Right cardiac atrium (tissue), 5 donors: ENCODE measurements at places on chromosomes 12 and 14. TPM values are rescaled to one million over a fixed set of nuclear protein-coding genes. Genes with fewer than 3 reads are reported as not detected.
A peak's percentile ranks its signal among the peaks of the same experiment; 100 is the strongest.

DNA sequence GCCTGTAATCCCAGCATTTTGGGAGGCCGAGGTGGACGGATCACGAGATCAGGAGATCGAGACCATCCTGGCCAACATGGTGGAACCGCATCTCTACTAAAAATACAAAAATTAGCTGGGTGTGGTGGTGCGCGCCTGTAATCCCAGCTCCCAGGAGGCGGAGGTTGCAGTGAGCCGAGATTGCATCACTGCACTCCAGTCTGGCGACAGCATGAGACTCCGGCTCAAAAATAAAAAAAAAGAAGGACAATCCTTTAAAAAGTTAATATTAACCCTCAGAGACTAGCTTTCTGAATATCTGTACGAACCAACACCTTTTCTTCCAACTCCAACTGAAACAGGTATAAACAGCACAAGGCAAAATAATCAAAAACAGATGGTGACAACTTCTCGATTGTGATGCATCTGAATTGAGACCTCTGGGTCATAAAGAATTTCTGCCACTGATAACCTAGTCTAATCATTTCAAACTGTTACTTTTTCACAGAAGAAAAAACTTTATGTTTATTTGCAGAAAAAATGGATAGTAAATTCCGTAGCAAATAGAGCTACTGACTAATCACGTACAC is 27.8 kb downstream of the CLIP1 start:
- DNase-seq: no peak

GRCh38 chr14:20743556-20743955 is 2.1 kb upstream of the EDDM3A start:
- no peak for DNase-seq

DNA sequence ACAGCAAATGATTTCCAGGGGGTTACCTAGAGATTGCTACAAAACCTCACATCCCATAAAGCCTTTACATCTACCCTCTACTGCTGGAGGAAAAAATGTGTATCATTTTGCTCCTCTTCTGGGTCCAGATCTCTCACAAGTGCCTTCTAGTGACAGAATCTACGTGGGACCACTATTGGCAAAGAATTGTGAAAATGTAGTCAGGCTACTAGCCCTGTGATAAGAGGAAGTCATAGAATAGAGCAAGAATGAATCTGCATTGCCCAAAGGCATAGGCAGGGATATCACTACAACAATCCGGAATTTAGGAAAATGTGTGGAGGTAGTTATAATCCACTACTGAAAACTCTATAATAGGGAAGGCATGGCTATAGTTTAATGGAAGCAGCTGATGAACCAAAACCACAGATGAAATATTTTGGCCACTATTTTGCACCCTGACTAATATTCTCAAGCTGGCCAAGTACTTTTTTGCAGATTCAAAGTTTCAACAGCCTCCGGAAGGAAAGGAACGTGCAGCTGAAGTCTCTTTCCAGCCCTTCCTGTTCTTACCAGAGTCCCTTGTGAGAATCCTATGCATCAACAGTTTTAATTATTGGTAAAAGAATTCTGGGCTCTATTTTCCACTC is 176.8 kb downstream of the PHLDA1 start:
- DNase-seq: no peak

DNA sequence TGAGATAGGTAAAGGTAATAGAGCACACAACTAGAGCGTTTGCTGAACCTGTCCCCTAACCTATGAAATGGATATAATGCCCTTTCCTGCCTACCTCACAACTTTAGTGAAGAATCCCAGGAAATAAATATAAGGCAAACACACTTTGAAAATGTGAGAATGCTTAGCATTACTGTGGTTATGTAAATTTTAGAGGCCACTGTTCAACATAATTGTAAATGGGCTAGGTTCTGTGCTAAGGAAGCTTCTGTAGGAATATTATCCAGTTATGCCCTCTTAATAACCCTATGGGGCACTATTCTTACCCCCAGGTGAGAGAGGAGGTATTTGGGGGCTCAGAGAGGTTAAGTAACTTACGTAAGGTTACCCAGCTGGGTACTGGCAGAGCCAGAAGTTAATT is 92.5 kb upstream of the TMEM233 start:
- DNase-seq: no peak

DNA sequence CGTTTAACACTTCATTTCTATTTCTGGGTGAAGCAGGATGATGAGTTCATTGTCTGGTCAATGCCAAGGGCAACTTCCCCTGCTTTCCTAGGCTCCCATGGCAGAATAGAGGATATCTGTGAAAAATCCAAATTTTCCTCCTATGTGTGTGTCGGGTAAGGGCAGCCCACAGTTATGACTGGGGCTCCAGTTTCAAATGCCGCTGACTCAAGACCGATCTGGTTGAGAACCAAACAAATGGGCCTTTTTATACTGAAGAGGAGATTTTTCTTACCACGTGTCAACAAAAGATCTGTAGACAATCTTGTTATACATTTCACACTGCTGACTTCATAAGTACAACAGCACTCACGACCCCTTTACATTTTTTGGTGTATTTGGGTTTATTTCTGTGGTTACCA is 120.8 kb downstream of the CHST11 start:
- no peak for DNase-seq

GRCh38 chr14:56294128-56294527 is 175.9 kb downstream of the PELI2 start:
- no peak for DNase-seq

- DNase-seq: no peak
These were observed 16.7 kb downstream of the FNTB start for GRCh38 chr14:65003394-65003793.

GRCh38 chr12:27334042-27334720 is 1.5 kb downstream of the BMAL2 start:
- no peak for DNase-seq

DNA sequence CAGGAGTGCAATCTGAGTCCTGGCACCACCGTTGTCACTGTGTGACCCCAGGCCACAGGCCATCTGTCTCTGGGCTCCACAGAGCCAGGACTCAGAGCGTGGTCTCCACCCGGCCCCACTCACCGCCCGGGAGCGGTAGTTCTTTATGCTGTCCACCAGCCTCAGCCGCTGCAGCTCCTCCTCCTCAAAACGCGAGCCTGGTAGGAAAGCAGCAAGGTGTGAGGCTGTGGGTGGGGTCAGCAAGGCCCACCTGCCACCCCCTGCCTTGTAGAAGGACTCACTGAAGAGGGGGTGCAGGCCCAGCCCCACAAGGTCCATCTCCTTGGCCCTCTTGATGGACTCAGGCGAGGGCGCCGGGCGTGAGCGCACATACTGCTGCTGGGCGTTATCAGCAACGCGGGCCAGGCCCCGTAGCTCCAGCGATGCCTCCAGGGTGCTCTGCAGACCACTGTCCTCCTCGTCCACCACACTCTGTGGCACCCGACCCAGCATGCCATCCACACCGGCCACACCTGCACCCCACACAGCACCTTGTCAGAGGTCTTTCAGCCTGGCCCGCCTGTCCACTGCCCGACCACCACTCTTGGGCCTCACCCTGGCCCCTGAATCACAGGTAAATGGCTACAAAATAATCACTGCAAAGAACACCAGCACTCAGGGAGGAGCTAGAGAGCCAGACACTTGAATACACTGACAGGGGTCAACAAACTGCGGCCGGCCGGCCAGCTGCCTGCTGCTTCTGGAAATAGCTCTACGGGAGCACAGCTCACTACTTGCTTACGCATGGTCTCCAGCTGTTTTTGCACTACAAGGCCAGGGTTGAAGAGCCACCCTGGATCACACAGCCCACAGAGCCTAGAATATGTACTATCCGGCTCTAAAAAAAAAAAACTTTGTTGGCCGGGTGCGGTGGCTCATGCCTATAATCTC is 16.3 kb downstream of the CFAP73 start:
- DNase-seq: no peak

GRCh38 chr12:49622501-49623141 is 740 bp upstream of the PRPF40B start:
- DNase-seq: peak; percentile 65

DNA sequence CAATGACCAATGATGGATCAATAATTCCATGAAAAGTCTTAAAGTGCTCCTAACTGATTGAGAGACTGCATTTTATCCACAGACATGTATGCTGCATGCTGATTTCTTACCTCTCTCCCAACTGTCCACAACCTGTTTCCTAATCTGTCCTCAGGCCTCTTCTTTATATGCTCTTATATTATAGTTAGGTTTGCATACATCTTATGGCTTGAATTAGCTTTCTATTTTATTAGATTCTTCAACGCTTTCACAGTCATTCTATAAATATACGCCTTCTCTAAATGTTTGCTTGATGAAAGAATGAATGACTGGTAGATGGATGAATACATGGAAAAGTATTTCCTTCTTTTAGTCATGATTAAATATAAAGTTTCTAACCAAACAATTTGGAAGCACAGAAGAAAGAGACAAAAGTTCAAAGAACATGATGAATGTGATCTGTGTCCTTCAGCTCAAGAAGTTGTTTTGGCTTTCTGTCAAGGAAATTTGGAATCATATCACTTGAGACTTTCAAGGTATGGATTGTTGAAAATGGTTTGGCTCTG is 91.8 kb upstream of the NPAS3 start:
- no peak for DNase-seq

DNA sequence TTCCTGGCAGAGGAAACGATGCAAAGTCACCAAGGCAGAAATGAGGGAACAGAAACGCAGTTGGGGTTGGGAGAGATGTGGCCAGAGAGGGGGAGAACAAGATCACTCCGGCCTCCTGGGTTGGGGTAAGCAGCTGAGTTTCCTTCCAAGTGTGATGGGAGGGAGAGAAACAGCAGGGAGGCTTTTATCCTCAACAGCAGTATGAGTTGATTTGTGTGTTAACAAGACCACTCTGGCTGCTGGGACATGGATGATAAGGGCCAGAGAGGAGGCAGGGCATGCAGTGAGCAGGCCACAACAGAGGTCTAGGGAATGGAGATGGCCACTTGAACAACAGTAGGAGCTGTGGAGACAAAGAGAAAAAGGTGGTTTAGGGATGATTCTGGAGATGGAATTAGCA is 66.8 kb downstream of the GLRX5 start:
- DNase-seq: no peak

DNA sequence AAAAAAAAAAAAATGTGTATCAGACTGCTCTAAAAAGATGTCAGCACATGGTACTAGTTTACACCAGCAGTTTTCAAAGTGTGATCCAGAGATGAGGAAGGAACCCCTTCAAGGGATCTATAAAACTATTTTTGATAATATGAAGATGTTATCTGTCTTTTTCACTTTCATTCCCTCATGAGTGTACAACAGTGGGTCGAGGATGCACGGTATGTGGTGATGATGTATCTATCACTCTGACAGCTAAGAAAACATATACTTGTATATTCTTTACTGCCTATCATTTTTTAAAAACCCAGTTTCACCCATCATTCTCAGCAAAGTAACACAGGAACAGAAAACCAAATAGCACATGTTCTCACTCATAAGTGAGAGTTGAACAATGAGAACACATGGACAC is 12.4 kb downstream of the DUSP16 start:
- no peak for DNase-seq

GRCh38 chr14:54335569-54336155 is 61.1 kb upstream of the CDKN3 start:
- DNase-seq: no peak

- no peak for DNase-seq
These were observed 139.7 kb upstream of the DYRK2 start for GRCh38 chr12:67508830-67509229.

DNA sequence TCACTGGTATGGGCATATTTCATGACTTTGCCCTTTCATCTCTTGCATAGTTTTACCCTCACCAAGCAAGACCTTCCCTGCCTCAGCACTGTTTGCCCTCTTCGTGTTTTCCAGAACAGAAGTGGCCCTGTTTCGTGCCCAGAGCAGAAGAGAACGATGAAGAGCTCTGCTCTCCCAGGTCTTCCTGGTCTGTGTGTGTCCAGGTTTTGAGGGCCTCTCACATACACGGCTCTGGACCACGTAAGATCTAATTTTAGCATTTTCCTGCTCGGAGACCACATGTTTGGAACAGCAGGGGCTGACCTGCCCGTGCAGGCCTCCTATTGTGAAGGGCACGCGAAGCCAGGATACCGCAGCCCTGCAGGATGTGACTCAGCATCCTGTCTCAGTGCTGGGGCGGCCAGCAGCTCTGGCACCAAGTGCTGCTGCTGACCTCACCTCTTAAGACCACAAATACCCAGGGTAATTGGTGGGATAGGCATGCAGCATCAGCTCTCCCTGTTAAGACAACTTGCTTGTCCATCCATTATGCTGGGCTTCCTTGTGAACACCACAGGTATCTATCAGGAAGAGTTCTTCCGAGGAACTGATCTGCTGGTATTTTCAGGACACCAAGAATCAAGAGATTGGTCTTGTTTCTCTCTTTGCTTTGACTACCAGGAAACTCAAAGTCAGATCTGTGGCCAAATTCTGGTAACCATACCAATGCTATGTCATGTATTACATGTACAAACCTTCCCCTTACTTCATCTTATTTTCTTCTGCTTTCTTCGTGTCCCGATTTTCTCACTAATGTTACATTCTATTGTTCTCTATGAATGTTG is 19.0 kb downstream of the SSH1 start:
- peak; percentile 93 for DNase-seq

DNA sequence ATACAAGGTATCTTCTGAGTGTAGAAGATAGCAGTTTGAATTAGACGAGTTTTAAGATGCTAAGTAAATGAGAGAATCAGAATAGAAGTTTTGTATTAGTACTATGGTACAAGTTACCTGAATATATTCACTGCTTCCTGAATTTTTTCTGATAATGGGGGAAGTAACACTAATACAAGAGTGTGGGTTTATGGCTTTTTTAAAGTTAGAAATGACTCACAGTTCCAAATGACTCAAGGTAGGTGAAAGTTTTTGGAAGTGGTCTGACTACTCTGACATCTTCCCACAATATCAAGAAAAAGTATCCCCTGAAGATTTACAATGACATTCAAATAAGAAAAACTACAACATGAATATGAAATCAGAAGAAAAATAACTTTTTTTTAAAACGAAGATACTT is 123.7 kb upstream of the GARIN6 start:
- DNase-seq: no peak

The TAMALIN gene
- 30.3 TPM for polyA plus RNA-seq

The WNK1 gene
- 88.2 TPM for polyA plus RNA-seq

The SERPINA12 gene
- not detected for polyA plus RNA-seq

The AICDA gene
- not detected for polyA plus RNA-seq

The C12orf50 gene
- not detected for polyA plus RNA-seq

The ZNF10 gene
- polyA plus RNA-seq: 7.8 TPM

The OSBPL8 gene
- polyA plus RNA-seq: 5.5 TPM

The ATF7 gene
- 22.8 TPM for polyA plus RNA-seq

The HOXC6 gene
- polyA plus RNA-seq: 0.48 TPM

The CD163 gene
- polyA plus RNA-seq: 33.3 TPM

The EAPP gene
- 30.6 TPM for polyA plus RNA-seq

The ST8SIA1 gene
- 3.8 TPM for polyA plus RNA-seq
